ENCODE measurements at places on chromosomes 7 and 10.
A peak's percentile ranks its signal among the peaks of the same experiment; 100 is the strongest.

- DNase-seq, result peak; percentile 24
Measured at GRCh38 chr7:30175180-30175579, 40.4 kb downstream of the MTURN start.

DNA sequence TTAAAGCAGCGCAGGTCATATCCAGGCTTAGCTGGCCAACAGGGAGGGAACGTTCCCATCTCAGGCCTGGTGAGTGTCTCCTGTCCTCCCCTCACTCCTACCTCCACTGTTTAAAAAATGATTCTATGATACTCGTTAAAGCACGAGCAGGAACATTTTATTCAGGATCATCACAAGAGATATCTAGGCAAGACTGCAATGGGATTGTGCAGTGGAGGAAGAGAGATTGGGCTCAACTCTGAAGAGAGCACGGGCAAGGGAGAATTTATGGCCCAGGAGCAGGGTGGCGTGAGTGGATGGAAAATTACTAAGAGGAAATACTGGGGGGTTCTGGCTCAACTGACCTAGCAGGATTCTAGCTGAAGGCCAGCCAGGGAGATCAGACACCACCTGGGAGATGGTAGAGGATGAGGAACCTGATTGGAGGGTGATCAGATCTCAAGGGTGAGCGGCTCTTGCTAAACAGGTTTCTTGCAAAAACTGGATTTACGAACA is 9.0 kb upstream of the HSPB1 start:
- no peak for DNase-seq

GRCh38 chr7:93196336-93196735 is 29.9 kb downstream of the HEPACAM2 start:
- no peak for DNase-seq

GRCh38 chr10:74824900-74825370 is 1.5 kb upstream of the KAT6B start:
- DNase-seq, result no peak

DNA sequence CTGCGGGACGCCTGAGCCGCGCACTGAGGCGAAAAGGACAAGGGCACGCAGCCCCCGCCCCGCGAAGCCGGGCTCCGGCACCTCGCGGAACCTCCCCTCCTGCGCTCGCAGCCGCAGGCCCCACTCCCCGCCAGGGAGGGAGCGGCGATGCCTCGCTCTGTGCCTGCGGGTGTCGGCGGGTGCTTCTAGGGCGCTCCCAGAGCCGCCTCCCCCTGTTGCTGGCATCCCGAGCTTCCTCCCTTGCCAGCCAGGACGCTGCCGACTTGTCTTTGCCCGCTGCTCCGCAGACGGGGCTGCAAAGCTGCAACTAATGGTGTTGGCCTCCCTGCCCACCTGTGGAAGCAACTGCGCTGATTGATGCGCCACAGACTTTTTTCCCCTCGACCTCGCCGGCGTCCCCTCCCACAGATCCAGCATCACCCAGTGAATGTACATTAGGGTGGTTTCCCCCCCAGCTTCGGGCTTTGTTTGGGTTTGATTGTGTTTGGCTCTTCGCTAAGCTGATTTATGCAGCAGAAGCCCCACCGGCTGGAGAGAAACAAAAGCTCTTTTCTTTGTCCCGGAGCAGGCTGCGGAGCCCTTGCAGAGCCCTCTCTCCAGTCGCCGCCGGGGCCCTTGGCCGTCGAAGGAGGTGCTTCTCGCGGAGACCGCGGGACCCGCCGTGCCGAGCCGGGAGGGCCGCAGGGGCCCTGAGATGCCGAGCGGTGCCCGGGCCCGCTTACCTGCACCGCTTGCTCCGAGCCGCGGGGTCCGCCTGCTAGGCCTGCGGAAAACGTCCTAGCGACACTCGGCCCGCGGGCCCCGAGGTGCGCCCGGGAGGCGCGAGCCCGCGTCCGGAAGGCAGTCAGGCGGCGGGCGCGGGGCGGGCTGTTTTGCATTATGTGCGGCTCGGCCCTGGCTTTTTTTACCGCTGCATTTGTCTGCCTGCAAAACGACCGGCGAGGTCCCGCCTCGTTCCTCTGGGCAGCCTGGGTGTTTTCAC is 519 bp downstream of the ITGB8 start:
- peak; percentile 32 for DNase-seq

GRCh38 chr7:111108496-111108895 is 17.6 kb downstream of the LRRN3 start:
- DNase-seq, result peak; percentile 24

GRCh38 chr10:59314268-59314667 is 48.1 kb downstream of the FAM13C start:
- no peak for DNase-seq

- DNase-seq, result no peak
Measured at GRCh38 chr10:109678857-109679256, 244.5 kb downstream of the XPNPEP1 start.

- no peak for DNase-seq
Measured at GRCh38 chr7:152872061-152872744, 112.7 kb downstream of the ACTR3B start.

- peak; percentile 57 for DNase-seq
Measured at GRCh38 chr7:68524126-68524525, 1074.1 kb upstream of the AUTS2 start.
